ENCODE measurements at places on chromosomes 1 and 21.

GRCh38 chr1:206809504-206810084 is 37.3 kb upstream of the IL10 start:
- ATAC-seq, result peak; percentile 76

DNA sequence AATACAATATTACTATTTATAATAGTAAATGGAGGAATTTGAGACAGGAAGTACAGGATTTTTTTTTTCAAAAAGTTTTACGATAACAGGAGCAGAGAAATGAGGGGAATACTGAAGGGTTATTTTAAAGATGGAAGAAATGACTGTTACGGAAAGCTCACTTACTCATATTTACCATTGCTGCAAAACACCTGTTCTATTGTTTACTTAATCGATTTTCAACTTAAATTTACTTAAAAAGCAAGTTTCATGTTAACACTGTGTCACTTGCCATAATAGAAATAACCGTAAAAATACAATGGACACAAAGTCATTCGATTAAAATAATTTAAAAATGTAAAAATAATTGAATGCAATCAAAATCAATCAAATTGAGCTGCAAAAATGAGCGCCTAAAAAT is 3.4 kb upstream of the EXO1 start:
- ATAC-seq, result no peak

DNA sequence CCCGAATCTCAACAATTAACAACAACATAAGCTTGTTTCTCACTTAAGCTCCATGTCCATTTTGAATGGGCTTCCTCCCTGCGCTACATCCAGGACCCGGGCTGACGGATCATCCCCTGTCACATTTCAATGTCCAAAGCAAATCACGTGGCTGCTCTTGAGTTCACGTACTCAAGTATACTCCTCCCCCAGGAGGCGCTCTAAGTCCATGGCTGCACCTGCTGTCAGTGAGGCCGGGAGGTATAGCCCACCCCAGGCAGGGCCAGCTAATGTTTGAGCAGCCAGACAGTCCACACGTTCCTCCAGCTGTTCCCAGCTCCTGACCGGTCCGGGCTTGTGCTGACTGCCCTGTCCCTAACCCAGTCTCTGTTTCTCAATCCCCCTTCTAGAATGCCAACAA is 220.8 kb downstream of the SLC35F3 start:
- ATAC-seq, result peak; percentile 81

DNA sequence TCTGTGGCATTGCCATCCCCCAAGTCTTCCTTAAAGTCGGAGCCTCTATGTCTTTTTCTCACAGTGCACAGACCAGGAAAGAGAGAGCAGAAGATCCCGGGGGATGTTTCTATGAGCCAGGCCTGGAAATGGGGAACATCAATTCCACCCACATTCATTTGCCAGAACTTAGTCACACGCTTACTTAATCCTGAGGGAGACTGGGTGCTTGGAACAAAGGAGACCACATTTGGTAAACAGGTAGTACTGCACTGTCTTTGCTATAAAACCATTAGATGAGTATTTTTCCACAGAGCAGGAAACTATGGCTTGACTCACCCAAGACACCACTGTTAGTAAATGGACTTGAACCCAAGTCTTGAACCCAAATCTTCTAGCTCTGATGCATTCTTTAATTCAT is 60.7 kb upstream of the CTTNBP2NL start:
- no peak for ATAC-seq

DNA sequence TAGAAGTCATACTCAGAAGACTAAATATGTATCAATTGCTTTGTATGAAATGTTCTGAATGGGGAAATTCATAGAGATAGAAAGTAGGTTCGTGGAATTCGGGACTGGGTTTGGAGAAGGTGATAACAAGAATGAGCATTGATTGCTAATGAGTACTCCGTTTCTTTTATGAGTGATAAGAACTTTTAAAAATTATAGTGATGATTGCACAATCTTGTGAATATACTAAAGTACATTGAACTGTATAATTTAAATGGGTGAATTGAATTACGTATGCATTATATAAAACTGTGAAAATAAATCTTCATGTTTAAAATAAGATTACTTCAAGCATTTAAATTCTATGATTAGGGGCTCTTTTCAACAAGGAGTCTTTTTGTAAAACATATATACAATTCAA is 425.6 kb upstream of the NCAM2 start:
- no peak for ATAC-seq

DNA sequence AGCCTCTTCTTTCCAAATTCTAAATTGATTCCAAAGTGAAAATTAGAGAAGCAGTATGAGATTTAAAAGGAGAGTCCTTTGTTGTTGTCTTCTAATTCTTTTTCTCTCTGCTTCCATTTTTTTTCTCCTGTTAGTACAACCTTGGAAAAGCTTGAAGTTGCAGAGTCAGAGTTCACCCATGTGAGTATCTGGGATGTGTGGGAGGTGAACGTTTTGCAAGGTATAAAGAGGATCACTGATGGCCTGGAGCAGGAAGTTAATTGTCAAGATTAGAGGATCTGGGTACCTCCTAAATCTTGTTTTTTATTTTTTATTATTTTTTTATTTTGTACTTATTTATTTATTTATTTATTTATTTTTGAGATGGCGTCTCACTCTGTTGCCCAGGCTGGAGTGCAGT is 7.7 kb upstream of the PSMD4 start:
- no peak for ATAC-seq

- no peak for ATAC-seq
Measured at GRCh38 chr1:28745653-28746173, 9.0 kb downstream of the YTHDF2 start.

DNA sequence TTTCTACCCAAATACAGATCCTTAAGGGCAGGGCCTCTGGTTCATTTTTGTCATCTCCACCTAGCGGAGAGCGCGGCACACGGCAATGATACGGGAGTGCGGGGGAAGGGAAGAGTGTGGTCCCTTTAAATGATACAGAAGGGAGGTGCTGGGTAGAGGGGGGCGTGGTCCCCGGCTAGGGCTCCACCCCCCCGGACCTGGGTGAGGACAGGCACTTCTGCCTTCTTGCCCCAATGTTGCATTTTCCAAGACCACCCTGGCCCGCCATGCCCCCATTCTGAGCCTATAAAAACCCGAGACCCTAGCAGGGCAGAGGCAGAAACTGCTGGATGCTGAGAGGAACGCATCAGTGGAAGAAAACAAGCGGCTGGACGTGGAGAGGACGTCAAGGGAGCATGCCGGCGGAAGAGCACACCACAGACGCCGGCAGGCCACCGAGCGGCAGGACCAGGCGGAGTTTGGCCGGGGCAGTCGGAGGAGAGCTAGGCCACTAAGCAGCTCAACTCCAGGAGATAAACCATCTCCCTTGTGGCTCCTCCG is 30.0 kb downstream of the LRRC3 start:
- no peak for ATAC-seq

DNA sequence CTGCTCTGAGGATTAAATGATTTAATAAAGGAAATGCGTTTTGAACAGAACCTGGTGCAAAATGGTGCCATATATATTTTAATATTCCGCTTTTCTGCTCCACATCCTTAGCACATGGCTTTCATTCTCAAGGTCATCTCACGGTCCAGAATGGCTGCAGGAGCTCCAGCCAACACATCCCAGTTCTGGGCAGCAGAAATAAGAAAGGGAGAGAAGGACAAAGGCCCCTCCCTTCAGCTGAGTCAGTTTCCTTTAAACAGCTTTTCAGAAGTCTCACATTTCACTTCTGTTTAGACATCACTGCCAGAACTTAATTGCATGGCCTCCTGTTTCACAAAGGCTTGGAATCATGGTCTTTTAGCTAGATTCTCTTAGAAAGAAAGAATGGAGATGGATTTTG is 75.2 kb upstream of the LRRN2 start:
- ATAC-seq, result no peak

GRCh38 chr21:42523941-42524340 is 10.3 kb downstream of the SLC37A1 start:
- ATAC-seq, result no peak
